PC-3 (cell line): ENCODE measurements at places on chromosomes 3 and 15. TPM values are rescaled to one million over a fixed set of nuclear protein-coding genes. Genes with fewer than 3 reads are reported as not detected.

GRCh38 chr3:45066109-45066801 is 40.2 kb downstream of the CLEC3B start:
- no peak for DNase-seq

The WDR72 gene
- 4.7 and 5.9 TPM in 2 replicates for total RNA-seq

GRCh38 chr3:123883701-123884202 is 380 bp downstream of the MYLK start:
- DNase-seq, result no peak

DNA sequence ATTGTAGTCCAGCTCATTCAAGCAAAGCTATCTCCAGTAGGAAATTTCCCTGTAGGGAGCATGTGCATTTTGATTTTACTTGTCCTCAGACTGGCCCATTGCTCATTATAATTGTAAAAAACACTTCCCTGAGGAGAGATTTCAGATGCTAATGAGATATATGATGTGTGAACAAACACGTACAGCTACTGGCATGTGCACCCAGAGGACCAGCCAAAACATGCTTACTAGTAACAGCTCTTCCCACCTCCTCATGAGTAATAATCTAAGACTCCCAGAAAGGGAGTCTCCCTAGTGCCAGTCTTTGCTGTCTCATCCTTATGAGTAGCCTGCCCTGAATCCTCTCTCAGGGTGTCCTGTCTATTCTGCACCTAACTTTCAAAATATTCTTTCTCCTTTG is 43.4 kb downstream of the FBXO22 start:
- DNase-seq, result peak; percentile 25

DNA sequence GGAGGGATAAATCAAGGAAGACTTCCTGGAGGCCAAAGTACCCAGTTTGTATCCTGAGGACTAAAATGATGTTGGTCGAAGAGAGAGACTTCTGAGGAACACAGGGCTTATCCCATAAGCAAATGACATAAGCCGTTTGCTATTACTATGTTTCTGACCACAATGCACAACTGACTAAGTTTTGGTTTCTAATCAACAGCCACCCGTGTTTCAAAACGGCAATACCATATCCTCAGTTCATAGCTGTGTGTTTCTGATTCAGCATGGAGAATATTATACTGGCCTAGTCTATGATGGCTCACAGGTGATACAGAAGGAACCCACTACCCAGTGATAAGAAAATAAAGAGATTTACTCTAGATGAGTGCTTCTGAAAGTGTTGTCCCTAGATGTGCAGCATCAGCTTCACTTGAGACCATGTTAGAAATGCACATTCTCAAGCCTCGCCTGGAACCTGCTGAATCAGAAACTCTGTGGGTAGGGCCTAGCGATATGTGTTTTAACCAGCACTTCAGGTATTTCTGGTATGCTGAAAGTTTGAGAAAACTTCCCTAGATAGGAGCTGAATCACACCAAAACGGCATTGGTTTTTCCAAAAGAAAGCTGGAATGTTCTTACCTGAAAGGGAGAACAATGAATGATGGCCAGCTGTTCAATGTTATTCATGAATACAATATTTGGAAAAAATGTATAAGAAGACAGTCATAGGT is 639.7 kb upstream of the NR2F2 start:
- DNase-seq, result peak; percentile 38

The PRTG gene
- total RNA-seq, result 1.4 and 5.2 TPM in 2 replicates

DNA sequence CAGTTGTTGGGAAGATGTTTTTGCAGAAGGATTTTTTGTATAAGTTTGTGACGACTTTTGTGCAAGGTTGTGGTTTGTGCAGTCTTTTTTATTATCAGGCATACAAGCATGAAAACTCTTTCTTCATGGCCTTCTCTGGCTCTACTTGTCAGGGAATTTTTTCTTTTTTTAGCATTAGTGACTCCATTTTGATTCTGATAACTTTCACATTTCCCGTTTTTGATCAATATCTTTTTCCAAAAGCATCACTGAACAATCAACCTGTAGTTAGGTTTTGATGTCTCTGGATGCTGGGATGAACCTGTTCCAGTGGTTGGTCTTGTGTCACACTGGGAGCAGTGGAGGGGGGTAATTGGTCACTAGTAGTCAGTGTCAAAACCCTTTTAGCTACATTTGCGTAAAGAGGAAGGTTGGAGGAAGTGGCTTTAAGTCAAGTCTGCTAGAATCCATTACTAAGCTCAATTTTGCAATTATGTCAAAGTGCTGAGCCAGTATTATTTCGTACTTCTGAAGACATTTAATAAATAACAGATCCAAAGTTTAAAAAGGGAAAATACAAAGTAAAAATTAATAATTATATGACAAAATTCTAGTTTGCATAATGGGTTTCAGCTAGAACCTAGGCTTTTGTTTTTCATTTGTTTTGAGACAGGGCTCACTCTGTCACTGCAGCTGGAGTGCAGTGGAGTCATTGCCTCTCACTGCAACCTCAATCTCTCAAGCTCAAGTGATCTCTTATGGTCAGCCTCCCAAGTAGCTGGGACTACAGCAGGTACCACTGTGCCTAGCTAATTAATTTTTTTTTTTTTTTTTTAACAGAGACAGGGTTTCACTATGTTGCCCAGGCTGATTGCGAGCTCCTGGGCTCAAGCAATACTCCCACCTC is 18.8 kb upstream of the CFAP161 start:
- DNase-seq, result no peak

The CLDN16 gene
- total RNA-seq, result not detected in 2 replicates

The GOLGA6A gene
- total RNA-seq, result not detected in 2 replicates

The RNU5B-1 gene
- total RNA-seq, result not detected in 2 replicates

- DNase-seq, result no peak
Observed at GRCh38 chr15:28904541-28905315, 19.0 kb downstream of the APBA2 start.

DNA sequence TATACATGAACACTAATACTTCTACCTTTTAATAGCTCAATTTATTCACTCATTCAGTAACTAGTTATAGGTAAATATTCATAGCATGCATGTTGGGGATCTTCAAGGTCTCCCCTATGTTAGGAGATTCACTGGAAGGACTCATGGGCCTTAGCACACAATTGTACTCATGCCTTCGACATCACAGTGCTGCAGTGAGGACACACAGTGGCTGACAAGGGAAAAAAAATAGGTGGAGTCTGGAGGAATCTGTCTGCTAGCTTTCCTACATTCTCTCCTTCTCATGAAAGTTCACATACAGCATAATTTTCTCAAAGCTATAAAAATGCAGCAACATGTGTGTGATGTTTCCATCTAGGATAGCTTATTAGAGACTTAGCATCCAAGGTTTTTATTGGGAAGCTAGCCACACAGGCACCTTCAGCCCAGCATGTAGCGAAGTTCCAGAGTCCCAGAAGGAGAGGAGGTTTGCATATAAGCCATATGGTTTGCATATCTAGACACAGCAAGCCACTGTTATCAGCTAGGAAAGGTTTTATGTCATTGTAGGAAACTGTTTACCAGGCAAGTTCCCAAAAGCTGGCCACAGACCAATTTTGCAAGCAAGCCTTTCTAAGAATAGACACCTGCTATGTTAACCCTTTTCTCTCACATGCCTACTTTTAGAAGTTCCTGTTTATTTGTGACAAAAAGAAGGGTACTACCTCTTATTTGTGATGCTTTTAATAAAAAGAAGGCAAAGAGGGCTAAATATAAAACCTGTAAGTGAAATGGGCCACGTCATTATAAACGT is 46.4 kb downstream of the MORC1 start:
- peak; percentile 12 for DNase-seq
